Vagina (tissue), 2 donors: ENCODE measurements at places on chromosomes 11 and 22. TPM values are rescaled to one million over a fixed set of nuclear protein-coding genes. Genes with fewer than 3 reads are reported as not detected.

RAB36 gene
- 3.2 TPM for total RNA-seq

RCN1 gene
- 48.6 TPM for total RNA-seq

SCO2 gene
- total RNA-seq, result 25.0 TPM

RIMBP3C gene
- total RNA-seq, result not detected

SCN3B gene
- 3.2 TPM for total RNA-seq

PRR33 gene
- not detected for total RNA-seq

IFITM10 gene
- 4.9 TPM for total RNA-seq

NLRP14 gene
- not detected for total RNA-seq

FLRT1 gene
- total RNA-seq, result 0.49 TPM

TMA7B gene
- total RNA-seq, result 1.7 TPM

ZMAT5 gene
- total RNA-seq, result 22.6 TPM

SLC5A4 gene
- 2.2 TPM for total RNA-seq
